ENCODE measurements at places on chromosomes 4 and X.

DNA sequence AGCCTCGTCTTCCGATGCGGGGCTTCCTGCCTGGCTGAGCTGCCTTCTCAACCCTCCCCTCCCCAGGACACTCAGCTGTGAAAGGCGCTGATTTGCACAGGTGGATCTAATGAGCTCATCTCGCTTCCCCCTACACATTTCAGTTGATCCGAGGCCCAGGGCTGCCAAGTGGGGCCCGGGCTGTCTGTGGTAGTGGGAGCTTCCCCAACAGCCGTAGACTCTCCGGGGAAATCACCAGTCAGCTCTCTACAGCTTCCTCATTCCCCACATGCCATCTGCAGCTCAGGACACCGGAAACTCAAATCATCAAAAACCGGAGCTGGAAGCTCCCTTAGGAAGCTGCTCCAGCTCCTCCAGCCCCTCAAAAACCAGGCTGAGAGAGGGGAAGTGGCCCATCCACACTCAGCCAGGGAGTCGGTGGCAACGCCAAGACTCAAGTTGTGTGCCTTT lies 56.2 kb downstream of the SMIM20 start:
- no peak for DNase-seq

DNA sequence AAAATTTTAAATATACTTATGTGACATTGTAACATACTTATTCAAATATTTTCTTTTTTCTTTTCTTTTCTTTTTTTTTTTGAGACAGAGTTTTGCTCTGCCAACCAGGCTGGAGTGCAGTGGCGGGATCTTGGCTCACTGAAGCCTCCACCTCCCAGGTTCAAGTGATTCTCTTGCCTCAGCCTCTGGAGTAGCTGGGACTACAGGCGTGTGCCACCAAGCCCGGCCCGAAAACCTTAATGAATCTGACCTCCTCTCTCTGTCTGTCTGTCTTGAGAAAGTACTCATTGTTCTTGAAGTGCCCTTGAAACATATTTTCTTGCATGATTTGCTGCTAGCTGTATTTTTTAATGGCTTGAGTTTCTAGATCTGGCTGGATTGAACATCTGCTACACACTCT lies 136.8 kb downstream of the ANAPC4 start:
- DNase-seq: no peak

- no peak for DNase-seq
Observed at GRCh38 chr4:89007338-89007939, 49.5 kb downstream of the FAM13A start.

GRCh38 chr4:99390055-99390454 lies 37.5 kb upstream of the ADH1C start:
- DNase-seq: no peak

- peak; percentile 11 for DNase-seq
Observed at GRCh38 chr4:29578329-29578728, 1141.8 kb upstream of the PCDH7 start.

DNA sequence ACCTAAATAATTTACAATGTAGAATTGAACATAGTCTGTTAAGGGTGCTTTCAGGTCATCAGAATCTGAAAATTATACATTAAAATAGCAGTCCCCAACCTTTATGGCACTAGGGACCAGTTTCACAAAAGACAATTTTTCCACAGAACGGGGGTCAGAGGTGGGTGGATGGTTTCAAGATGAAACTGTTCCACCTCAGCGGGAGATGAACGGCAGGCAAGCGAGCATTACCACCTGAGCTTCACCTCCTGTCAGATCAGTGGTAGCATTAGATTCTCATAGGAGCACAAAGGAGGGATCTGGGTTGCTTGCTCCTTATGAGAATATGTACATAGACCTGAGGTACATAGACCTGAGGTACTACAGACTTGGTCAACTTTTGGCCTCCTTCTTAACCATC lies 29.0 kb downstream of the LRBA start:
- no peak for DNase-seq

GRCh38 chr4:166842795-166843261 lies 391.5 kb downstream of the SPOCK3 start:
- DNase-seq: no peak

- no peak for DNase-seq
Observed at GRCh38 chr4:133550436-133550835, 401.3 kb downstream of the PCDH10 start.

DNA sequence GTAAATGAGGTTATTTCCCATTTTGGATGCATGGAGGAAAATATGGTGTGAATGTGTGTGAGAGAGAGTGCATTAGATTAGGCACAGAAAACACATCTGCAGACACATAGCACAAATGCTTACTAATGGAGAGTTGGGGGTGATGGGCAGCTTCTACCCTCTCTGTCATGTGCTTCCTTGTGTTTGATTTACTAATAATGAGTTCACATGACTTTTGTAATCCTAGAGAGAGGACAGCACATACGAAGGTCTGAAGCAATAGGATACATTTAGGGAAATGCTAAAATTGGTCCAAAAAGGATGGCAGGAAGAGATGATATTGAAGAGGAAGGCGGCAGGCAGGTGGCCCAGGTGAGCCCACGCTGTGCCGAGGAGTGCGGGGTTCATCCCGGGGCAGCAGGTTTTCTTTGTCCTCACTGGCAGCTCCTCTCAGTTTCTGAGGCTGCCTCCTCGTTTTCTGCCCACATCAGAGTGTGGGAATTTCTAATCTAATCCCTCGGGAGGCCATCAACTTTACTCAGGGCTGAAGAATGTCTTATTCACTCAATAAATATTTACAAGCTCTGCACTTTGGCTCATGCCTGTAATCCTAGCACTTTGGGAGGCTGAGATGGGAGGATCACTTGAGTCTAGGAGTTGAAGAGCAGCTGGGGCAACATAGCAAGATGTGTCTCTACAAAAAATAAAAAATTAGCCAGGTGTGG lies 15.9 kb upstream of the MAP9 start:
- DNase-seq: no peak

DNA sequence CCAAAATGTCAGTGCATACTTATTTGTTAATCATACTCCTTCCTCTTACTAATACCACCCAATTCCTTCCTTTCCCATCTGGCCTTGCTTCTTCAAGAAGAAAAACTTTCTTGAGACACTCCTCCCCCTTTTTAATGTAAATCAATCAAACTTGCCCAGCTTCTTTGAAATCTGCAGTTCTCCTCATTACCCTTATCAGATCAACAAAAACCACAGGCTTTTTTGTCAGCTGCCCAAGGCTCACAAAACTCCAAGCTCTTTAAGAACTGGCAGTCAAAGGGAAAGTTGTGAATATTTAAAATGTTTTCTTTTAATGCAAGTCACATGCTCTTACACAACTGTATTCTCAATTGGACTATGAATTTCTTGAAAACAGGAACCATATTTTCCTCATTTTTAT lies 11.3 kb upstream of the MYOZ2 start:
- DNase-seq: no peak

DNA sequence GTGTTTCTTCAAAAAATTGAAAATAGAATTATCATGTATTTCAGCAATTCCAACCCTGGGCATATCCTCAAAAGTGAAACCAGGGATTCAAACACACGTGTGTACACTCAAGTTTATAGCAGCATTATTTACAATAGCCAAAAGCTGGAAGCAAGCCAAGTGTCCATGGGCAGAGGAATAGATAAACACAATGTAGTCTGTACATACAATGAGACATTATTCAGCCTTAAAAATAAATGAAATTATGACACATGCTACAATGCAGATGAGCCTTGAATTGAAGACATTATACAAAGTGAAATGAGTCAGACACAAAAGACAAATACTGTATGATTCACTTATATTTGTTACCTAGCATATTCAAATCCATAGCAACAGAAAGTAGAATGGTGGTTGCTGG lies 853.4 kb downstream of the STIM2 start:
- DNase-seq: peak; percentile 51

- no peak for DNase-seq
Observed at GRCh38 chrX:9153300-9153699, 119.4 kb upstream of the FAM9B start.

DNA sequence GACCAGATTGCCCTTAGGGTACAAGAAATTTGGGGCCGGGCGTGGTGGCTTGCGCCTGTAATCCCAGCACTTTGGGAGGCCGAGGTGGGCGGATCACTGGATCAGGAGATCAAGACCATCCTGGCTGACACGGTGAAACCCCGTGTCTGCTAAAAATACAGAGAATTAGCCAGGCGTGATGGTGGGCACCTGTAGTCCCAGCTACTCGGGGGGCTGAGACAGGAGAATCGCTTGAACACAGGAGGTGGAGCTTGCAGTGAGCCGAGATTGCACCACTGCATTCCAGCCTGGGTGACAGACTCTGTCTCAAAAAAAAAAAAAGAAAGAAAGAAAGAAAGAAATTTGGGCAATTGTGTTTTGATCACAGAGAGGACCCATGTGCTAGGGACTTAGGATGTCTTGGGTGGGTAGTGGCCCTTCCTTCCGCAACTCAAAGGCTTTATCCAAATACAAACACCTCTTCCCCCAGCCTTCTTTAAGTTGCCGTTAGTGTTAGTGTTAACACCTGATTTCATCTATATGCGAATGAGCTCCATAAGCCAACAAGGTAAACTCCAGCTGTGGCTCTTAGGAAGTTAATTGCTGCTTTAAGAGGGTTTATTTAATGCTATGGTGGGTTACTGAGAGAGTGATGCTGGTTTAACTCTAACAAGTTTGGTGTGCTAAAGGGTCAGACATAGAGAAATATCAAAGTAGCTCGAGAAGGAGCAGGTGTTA lies 8.6 kb upstream of the CCDC110 start:
- no peak for DNase-seq

GRCh38 chr4:15749001-15749400 lies 29.1 kb upstream of the CD38 start:
- no peak for DNase-seq

GRCh38 chr4:57550198-57550597 lies 440.0 kb upstream of the IGFBP7 start:
- peak; percentile 46 for DNase-seq

GRCh38 chr4:38040619-38041018 lies 80.4 kb downstream of the PTTG2 start:
- peak; percentile 39 for DNase-seq

- DNase-seq: no peak
Observed at GRCh38 chrX:25067271-25068172, 51.8 kb upstream of the ARX start.

GRCh38 chr4:26764231-26764630 lies 96.4 kb upstream of the STIM2 start:
- no peak for DNase-seq

DNA sequence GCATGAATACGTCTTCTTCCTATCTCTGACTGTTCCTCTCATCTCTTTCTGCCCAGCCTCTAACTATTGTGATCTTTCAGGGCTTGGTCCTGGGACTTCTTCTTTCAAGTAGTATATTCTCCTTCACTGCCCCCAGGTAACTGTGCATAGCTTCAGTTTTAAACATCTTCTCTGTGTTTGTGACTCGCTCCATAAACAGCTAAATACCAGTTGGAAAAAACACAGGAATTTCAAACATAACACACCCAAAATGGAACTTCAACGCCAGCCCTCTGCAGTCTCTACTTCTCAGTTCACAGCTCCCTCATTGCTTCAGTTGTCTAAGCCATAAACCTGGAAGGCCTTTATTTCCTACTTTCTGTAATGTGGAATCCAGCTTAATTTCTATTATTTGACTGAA lies 16.6 kb downstream of the TRIML2 start:
- no peak for DNase-seq

GRCh38 chr4:100357542-100357941 lies 160.3 kb downstream of the EMCN start:
- DNase-seq: no peak

- no peak for DNase-seq
Observed at GRCh38 chr4:22456291-22456690, 59.6 kb downstream of the ADGRA3 start.

GRCh38 chrX:108000751-108001150 lies 18.6 kb upstream of the TEX13B start:
- no peak for DNase-seq

GRCh38 chr4:3634894-3635820 lies 102.9 kb upstream of the LRPAP1 start:
- DNase-seq: no peak

DNA sequence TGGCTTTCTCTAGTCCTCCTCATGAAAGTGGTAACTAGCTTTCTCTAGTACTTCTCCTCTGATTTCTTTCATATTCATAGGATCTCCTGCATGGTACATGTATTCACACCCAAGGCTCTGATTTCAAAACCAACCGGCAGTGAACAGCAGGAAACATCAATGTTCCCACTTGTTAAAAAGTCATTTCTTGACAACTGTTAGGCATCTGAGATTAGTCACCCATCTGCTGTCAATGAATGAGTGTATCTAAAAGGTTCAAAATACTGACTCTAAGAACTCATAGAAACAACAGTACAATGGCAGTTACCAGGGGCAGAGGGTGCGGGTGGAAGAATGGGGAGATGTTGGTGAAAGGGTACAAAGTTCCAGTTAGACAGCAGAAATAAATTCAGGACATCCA lies 31.5 kb upstream of the PUDP start:
- no peak for DNase-seq

GRCh38 chr4:36163198-36163597 lies 81.1 kb downstream of the ARAP2 start:
- no peak for DNase-seq

DNA sequence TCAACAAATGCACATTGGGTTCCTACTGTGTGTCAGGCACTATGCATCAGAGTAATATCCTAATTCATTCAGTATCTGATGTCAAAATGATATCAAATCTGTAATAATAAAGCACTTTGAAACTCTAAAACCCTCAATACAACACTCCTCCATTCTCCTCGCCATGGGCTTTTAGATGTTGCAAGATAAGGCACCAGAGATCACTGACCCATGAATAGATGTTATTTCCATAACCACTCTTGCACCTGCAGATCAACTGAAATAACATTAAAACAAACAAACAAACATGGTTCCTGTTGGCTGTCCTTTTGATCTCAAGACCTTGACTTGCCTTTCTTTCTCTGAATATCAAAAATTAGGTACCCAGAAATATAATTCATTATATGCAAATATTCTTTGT lies 100.2 kb downstream of the MAB21L2 start:
- no peak for DNase-seq

GRCh38 chr4:185772391-185773093 lies 39.5 kb downstream of the SORBS2 start:
- no peak for DNase-seq

DNA sequence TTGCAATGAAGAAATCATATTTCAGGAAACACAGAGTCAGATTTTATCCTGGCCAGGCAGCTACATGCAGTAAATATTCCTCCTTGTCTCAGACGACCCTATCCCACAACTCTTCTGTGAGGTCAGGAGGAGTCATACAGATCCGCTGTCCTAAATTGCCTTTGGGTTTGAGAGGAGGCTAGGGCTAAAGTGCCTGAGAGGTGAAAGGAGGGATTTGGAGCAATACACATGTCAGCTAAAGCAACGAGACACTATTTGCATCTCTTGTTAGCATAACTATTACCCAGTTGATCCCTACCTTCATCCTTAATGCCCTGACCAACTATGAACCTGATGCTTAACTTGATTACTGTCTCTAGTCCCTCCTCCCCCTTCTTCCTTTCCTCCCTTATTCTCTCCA lies 98.6 kb downstream of the TBC1D19 start:
- DNase-seq: no peak

GRCh38 chr4:173528378-173529321 lies 1.4 kb downstream of the HAND2 start:
- DNase-seq: peak; percentile 13

Measured in NCI-H2081 (cell line).